Stimulated activated naive CD8-positive, alpha-beta T cell treated with anti-CD3 and anti-CD28 coated beads, Interleukin-15, Interleukin-2, amounts not matched to agents 100 U/mL and 50 U/mL, for 24 hours (primary cell): ENCODE measurements at places on chromosomes 11 and 22.

DNA sequence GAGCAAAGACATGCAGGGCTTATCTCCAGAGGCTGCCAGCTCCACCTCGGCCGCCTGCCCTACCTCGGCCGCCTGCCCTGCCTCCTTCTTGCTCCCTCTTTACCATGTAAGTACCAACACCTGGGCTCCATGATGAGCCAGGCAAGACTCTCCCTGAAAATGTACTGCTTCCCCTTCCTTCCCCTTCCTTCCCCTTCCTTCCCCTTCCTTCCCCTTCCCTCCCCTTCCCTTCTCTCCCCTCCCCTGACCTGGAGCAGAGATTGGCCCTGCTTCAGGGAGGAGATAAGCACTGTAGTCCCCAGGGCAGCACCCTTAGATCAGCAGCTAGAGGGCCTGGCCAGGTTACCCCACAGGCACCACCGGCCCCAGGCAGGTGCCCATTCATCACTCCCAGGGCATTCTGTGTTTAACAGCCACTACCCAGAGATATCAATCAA, 25.4 kb upstream of the ADORA2A start:
- DNase-seq: no peak

- no peak for DNase-seq
Observed at GRCh38 chr11:61572913-61573312, 8.0 kb downstream of the SYT7 start.

GRCh38 chr11:120344302-120345004, 8.2 kb downstream of the ARHGEF12 start:
- DNase-seq: peak; percentile 44

GRCh38 chr11:129281471-129282415, 89.6 kb upstream of the ARHGAP32 start:
- no peak for DNase-seq

DNA sequence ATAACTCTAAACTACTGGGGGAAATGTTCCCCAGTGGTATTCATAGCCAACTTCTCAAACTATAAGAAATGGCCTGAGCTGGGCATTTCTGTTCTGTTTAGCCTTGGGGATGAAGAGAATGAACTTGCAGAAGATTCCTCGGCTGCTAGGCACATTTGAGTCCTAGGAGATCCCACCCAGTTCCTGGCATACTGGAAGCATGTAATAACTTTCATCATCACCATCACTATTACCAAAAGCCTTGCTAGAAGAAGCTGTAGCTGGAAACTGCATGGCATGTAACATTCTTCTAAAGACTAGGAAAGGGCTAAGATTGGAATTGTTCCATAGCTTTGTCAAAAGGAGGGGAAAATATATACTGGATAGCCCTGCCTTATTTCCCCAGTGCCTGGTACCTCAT, 40.1 kb upstream of the SLC1A2 start:
- DNase-seq: no peak

DNA sequence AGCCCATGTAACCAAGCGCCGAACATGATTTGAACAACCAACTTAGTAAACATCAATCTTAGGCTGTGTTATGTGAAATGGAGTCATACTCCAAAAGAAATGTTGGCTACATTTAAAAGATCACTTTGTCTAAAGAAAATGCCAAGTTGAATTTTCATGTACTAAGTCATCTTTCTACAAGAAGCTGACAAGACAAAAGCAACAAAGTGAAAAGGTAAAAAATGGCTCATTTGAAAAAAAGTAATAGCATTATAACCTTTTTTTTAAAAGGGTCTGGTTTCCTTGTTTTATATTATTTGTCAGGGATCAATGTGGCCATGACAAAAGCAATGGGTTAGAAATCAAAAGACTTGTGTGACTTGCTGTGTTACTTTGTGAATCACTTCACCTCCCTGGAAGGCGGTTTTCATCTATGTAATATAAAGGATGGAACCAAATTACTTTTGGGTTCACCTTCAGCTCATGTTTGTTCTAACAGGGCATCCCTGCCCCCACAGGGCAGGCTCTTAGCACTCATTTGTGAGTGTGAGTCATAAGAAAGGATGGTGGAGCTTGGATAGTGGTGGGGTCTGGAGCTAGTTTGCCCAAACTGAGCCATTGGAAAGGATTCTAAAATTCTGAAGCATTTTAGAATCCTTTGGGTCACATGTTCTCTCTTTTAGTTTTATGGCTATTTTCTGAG, 131.9 kb upstream of the MTMR2 start:
- peak; percentile 33 for DNase-seq

DNA sequence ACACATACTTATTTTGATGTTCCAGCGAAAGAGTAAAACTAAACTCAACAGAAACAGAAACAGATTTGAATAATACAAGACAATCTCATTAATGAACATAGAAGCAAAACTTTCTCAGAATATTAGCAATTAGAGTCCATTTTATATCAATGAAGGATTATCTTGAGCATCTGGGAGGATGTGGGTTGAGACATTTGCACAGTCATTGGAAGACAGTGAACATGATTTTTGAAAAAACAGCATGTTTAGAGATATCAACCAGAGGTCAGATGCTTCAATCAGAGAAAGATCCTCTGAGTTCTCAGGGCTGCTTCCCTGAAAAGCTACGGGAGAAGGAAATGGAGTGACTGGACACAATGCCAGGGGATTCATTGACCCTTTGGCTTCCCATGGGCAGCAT, 35.9 kb upstream of the VPREB1 start:
- no peak for DNase-seq

GRCh38 chr11:115706626-115707135, 202.5 kb upstream of the CADM1 start:
- DNase-seq: no peak

DNA sequence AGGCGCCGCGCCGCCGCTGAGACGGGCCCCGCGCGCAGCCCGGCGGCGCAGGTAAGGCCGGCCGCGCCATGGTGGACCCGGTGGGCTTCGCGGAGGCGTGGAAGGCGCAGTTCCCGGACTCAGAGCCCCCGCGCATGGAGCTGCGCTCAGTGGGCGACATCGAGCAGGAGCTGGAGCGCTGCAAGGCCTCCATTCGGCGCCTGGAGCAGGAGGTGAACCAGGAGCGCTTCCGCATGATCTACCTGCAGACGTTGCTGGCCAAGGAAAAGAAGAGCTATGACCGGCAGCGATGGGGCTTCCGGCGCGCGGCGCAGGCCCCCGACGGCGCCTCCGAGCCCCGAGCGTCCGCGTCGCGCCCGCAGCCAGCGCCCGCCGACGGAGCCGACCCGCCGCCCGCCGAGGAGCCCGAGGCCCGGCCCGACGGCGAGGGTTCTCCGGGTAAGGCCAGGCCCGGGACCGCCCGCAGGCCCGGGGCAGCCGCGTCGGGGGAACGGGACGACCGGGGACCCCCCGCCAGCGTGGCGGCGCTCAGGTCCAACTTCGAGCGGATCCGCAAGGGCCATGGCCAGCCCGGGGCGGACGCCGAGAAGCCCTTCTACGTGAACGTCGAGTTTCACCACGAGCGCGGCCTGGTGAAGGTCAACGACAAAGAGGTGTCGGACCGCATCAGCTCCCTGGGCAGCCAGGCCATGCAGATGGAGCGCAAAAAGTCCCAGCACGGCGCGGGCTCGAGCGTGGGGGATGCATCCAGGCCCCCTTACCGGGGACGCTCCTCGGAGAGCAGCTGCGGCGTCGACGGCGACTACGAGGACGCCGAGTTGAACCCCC, 798 bp downstream of the BCR start:
- DNase-seq: peak; percentile 30

DNA sequence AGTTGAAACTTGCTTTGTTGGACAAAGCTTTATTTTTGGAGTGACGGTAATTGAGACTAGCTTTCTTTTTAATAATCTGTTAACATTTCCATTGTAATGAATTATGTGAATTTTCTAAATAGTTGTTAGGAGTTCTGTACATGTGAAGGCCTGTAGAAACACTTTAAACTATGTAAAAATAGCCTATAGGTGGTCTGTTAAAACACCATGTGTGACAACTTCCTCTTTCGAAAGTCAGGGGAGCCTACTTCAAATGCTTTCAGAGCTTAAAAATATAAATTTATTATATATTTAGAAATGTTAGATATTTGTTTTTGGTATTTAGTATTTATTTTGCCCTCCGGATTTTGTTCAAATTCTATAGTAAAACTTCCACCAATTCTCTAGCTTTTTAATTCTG, 28.7 kb downstream of the DDIAS start:
- DNase-seq: no peak

DNA sequence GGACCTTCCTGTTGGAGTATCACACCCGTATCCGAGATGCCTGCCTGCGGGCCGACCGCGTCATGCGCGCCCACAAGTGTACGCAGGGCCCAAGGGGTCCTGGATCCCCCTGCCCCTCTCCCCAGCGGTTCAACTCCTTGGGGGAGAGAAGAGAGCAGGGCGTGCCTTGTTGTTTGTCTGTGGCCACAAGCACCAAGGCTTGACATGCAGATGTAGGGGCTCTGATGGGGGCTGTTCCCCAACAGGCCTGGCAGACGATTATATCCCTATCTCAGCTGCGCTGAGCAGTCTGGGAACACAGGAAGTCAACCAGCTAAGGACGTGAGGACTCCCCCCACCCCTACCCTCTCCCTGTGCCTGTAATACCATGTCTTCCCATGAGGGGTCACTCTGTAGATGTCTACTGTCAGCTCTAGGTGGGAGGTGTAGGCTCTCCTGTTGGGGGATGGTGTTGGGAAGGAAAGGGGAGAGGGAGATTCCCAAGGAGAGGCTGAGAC, 6.8 kb downstream of the CFL1 start:
- peak; percentile 54 for DNase-seq

GRCh38 chr11:11313902-11314692, 39.0 kb downstream of the CSNK2A3 start:
- no peak for DNase-seq

GRCh38 chr11:47495011-47495855, 46.3 kb upstream of the RAPSN start:
- no peak for DNase-seq

- no peak for DNase-seq
Observed at GRCh38 chr11:102868339-102868738, 6.4 kb downstream of the MMP12 start.

GRCh38 chr11:84061726-84062125, 775.6 kb upstream of the CCDC90B start:
- no peak for DNase-seq

GRCh38 chr11:44707094-44707493, 19.7 kb upstream of the TSPAN18 start:
- DNase-seq: no peak
